ENCODE measurements at places on chromosomes 2 and 18.

DNA sequence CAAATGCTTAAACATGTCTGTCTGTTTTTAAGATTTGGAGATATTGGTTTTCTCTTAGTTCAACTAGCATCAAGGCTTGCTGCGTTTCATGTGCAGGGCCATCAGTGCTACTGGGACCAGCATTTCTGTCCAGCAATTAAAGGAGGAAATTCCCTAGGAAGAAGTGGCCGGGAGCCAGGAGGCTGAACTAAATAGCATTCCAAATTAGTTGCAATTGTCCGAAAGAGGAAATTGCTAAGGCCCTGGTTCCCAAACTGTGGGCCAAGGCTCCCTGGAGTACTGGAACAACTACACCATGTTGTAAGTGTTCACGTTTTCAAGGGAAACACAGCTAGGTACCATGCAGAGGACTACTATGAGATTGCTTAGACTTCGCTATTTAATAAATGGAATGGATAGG, 257.9 kb downstream of the PTPRM start:
- no peak for DNase-seq

GRCh38 chr2:168165397-168165796, 82.0 kb downstream of the STK39 start:
- DNase-seq, result no peak

GRCh38 chr2:107932979-107933378, 53.3 kb upstream of the SLC5A7 start:
- no peak for DNase-seq

GRCh38 chr2:50344509-50345106, 687.3 kb downstream of the NRXN1 start:
- DNase-seq, result no peak

- DNase-seq, result no peak
These were observed 249.3 kb upstream of the APCDD1 start for GRCh38 chr18:10205151-10205550.

DNA sequence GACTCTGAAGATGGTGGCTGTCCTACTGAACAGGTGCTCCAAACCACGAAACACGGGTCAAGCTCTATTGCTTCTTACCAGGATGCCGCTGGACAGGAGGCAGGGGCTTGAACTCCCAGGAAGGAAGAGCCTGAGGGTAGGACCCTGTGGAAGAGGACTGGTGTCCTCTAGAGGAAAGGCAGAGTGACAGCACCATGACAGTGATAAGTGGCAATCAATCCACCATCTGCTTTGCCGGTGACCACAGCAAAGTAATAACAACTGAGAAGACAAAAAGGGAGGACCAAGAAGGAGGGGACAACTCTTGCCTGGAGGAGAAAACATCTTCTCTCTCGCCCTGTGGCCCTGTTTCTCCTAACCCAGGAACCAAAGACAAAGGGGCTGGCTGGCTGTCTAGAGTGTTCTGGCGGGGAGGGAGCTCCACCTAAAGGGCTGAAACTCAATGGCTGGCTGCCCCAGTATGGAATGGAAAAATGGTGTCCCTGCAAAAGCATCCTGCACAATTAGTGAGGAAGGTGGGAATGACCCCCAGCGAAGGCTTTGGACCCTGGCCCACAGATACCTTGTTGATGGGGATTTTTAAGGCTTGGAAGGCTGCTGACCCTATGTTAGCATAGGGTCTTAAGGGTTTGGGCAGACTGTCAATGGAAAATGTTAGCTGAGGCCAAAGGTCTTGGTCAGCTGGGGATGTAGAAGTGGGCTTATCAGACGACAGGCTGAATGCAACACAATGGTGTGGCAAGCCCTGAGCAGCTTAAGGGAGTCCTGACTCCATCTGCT, 35.4 kb downstream of the PROC start:
- DNase-seq, result no peak

Measured in stimulated activated CD8-positive, alpha-beta memory T cell treated with anti-CD3 and anti-CD28 coated beads, Interleukin-4, amount 100 ng/mL, for 1 hour (primary cell).